ENCODE measurements at places on chromosomes 1 and 21.

DNA sequence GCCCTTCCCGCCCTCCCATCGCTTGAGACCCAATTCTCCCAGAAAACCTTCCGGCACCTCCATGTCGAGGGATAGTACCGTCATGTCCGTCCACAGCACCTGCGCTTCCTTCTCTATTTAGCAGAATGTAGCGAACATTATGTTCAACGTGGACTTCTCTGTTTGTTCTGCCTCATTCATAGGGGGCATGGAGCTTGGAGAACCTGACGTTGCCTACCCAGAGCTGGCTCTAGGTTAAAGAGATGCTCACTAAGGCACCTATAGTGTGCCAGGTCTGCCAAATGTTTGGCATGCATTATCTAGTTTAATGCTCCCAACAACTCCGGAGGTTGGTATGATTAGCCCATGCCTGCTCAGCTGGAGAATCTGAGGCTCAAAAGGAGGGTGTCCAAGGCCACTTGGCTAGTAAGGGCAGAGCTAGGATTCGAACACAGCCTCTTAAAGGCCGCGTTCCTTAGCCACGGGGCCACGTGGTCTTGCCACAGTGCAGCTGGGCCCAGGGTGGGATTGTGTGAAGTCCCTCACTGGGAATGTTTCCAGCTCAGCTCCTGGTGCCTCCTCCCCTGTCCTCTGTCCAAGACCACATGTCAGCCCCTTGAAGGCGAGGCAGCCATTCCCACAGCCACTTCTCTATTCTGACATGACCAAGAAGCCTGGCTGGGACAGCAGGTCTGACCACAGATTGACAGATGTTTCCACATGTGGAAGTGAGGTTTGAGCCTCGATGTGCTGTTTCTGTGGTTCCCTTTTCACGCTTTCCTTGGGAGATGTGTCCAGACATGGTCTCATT lies 57.8 kb downstream of the RUNX3 start:
- DNase-seq = peak; percentile 88

DNA sequence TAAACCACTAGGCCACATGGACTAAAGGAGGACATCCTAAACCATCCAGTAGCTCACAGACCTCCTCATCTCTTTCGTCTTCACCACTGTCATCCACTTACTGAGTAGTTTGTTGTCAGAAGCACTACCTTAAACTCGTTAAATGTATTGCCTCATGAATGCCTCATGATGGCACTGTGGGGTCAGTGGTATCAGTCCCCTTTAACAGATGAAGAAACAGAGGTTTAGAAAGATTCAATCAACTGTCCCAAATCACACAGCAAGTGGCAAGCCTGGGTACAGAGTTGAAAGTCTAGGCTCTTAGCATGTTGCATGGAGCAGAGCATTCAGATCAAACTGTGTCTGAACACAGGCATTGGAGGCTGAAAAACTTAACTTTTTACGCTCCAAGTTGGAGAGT lies 183.6 kb upstream of the KIAA0040 start:
- peak; percentile 51 for DNase-seq

DNA sequence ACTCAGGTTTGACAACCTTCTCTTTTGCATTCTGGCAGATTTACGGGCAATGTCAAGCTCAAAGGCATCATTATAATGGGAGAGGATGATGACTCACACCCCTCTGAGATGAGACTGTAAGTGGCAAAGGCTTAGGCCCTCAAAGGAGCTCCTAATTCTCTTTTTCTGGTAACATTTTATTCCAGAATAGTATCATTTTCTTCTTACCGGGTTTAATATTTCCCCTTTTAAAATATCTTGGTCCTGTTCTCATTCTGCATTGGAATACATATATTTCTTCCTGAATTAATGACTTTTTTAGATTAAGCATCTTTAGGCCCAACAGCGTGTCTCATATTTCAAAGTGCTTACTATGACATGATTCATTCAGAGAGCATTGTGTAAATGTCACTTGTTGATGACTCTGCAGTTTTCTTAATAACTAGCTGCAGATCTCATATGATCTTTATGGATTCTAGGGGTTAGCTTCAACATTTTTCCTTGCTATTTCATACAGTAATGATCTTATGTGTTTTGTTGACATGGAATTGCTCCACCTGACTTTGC lies 1.7 kb downstream of the PITHD1 start:
- no peak for DNase-seq

DNA sequence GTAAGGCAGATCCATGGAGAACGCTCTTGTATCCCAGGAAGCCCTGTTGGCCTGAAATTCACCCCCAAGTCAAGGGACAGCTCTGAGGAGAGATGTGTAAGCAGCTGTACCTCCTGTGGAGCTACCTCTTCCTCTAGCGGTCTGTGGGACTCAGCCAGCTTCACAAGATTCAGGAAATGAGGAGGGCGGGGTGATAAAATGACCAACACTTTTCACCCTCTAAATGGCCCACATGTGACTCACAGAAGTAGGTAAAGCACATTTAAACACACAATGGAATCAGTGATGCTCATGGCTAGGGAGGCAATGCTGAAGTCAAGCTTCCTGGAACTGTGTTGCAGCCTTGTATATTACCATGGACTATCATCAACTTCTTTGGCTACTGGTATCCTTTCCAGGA lies at the start of gene SH2D1B:
SH2D1B (minus strand) TSS at position 135 of the 400 bp plus-strand sequence; CDS start at position 15, 120 bp downstream.
- DNase-seq = no peak

- DNase-seq = no peak
Observed at GRCh38 chr1:212487774-212488435, 55.2 kb downstream of the NENF start.

DNA sequence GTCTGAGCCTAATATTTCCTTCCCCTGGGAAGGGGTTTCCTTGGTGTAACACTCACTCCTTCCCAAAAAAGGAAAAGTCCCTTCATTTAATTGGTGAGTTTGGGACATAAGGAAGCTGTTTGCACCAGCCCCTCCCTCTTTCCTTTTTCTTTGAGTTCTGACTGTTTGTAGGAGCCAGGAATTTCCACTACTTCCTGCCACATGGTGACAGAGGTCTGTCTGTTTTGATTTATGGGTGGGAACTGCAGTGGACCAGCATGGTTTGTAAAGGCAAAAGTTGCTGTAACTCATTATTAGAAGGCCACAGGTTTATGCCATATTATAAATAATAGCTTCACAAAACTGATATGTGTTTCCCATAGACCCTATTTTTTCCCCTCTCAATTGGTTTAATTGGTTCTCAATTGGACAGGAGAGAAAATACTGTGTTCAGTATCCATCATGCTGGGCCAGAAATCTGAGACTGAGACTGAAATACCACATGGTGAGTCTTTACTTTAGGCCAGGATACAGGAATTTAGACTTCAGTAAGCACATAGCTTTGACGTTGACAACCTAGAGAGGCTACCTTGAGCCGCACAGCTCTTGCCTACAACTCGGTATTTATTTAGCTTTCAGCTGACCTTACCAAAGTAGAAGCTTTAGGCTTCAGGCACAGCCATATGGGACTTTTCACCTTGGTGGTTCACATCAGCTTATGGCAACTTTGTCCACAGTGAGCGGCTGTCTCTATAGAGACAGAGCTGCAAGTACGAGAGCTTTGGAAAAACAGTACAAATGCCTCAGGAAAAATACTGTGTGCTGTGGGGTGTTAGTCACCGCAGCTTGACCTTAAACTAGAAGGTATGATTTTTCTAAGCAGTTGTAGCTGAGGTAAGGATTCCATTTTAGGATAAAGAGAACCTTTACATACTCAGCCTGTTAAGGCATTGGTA lies 40.0 kb upstream of the RGS7 start:
- no peak for DNase-seq

GRCh38 chr1:205783904-205784303 lies 8.6 kb upstream of the RAB29 start:
- DNase-seq = no peak

DNA sequence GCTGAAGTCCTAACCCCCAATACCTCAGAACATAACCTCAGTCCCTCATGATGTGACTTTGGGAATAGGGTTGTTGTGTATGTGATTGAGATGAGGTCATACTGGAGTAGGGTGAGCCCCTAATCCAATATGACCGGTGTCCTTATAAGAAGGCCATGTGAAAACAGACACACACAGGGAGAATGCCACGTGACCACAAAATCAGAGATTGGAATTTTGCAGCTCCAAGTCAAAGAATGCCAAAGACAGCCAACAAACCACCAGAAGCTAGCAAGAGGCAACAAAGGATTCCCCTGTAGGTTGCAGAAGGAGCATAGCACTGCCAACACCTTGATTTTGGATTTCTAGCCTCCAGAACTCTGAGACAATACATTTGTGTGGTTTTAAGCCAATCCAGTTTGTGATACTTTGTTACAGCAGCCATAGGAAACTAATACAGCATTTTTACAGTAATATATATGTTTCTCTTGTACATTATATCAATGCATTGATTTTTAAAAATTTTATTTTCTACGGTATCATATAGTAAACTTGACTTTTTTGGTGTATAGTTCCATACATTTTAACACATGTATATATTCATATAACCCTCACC lies 5.4 kb downstream of the ZSWIM5 start:
- DNase-seq = no peak

GRCh38 chr1:21820597-21821232 lies 8.7 kb downstream of the LDLRAD2 start:
- no peak for DNase-seq

DNA sequence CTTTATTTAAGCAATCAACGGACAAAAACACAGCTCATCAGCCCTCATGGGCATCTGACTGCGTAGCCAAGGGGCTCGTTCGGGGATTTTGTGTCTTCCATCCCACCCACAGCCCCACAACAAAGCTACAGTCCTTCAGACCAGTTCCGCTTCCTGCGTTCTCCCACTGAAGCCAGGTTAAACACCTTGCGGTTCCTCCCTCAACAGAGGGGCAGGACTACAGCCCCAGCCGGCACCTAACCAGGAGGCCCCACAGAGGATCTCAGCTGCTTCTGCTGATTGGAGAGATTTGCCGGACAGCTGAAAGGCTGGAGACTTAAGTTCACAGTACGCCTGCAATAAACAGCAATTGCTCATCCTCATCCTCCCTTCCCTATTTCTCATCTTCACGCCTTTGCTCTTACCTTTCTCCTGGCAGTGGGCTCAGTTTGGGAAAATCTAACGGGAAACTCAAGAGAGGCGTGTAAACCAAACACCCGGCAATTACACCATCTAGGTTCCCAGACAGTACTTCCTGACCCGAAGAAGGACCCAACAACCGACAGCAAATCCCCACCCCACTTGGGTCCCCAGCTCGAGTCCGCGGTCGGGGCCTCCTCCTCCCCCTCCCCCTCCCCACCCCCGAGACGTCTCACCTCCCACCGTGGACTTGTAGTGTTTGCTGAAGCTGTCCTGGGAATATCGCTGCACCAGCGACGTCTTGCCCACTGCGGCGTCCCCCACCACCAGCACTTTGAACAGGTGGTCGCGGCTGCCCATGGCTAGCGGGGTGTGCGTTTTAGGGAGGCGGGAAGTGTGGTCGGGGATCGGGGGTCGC lies 876 bp downstream of the RAB29 start:
- peak; percentile 25 for DNase-seq

DNA sequence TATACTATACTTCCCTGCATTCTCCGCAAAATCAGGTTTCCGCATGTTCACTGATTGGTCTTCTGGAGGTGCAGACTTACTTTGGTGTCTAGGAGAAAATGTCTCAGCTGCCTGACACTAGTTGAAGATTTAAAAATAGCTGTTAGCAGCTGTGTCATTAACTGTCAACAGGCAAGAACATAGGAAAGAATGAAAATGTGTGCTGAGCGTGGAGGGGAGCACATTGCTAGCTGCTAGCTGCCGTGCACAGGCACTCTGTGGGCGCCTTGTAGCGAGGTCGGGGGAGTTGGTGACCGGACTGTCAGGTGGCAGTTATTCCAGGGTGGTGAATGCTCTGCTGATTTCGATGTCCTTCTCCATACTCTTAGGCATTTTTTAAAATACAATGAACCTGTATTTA lies 5.2 kb downstream of the FAAH start:
- peak; percentile 24 for DNase-seq

DNA sequence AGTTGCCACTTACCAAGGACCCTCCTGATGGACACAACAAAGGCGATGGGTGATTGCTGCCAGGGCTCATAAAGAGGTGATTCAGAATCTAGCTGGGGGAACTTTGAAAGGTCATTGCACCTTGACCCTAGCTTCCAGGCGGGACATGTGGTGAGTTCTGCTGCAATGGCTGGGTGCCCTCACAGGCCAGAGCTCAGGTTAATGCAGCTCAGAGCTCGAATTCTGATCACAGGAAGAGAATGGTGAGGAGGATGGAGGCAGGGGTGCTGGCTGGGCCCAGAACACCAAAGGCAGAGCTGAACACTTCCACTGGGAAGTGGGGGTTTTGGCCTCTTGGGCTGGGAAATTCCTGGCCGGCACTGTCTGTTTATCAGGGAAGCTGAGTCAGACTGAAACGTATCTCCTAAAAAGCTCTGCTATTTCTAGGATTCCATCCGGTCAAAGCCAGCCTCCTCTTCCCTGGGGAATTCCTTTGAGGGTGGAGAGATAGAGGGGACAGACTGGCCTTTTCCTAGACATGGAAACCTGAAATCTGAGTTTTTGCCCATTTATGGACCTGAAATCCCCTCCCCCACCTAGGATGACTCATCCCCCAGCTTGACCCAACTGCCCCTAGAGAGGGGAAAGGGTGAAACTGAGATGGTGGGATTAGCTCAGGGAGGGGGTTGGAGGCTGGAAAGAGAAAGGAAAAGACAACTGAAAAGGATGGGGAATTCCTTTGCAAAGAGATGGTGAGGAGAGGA lies 27.2 kb downstream of the NUAK2 start:
- no peak for DNase-seq

GRCh38 chr1:225890346-225891228 lies 1.6 kb upstream of the LEFTY1 start:
- DNase-seq = no peak

DNA sequence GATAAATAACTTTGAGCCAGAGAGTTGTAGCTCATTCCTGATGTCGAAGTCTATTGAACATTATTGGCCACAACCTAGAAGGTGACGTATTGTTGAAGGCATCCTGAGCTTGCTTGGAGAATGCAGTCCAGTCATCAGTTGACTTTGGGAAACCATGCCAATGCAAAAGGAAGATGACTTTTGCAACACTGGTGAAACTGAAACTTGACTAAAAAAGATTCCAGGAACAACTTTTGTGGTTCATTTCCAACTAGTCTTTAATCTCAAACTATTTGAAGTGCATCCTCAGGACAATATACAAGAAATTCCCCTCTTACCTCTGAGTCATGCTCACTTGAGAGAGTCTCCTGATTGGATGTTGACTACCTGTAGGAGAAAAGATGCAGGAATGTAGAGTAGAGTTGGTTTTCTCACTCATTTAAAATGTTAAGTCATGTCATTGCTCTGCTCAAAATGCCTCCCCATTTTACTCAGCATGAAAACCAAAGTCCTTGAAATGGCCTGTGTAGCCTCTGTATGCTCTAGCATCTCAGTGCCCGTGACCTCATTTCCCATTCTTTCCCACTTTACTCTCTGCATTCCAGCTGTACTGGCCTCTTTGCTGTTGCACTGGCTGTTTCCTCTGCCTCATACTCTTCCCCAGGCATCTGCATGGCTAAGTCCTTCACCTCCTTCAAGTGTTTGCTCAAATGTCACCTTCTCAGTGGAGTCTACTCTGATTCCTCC lies 24.4 kb upstream of the LEPR start:
- DNase-seq = no peak

DNA sequence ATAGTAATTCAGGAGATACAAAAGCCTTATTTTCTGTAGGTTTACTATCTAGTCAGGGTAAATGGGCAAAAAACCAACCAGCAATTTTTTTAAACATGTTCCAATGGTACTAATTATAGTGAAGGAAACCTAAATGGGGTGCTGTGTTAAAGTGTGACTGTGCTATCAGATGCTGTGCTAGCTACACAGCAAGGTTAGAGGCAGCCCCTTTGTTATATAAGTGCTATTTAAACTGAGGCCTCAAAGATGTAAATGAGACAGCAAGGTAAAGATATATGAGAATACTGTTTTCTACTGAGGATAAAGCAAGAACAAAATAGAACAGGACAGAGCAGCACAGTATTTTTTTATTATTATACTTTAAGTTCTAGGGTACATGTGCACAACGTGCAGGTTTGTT lies 305.4 kb upstream of the RGS18 start:
- no peak for DNase-seq

Data from NB4 (cell line).